Progenitor cell of endocrine pancreas (in vitro differentiated cells): ENCODE measurements at places on chromosomes 6 and 20.
A peak's percentile ranks its signal among the peaks of the same experiment; 100 is the strongest.

DNA sequence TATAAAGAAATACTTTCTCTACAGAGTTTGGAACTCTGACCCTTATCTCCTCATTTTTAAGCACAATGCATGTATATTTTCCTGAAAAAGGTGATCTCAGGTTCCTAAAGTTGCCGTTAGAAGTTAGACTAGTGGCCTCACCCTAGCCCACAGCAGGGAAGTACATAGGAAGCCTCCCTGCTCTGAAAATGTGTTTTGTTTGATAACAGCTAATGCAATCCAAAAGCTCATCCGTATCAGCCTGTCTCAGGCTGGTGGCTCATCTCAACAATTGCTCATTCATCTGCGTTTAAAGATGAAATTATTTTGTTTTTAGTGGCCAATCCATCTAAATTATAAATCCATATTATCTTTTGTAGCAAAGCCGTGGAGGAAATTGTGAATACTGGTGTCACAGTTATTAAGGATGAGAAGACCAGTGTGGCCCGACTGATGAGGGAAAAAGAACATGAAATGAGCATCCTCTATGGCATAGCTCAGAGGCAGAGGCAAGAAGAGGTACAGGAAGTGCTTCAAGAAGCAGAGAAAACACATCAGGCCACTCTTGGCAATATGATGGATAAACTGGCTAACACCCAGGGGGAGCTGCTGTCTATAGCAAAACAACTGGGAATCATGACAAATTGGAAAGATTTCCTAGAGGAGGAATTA lies 20.1 kb downstream of the C6orf163 start:
- no peak for DNase-seq

GRCh38 chr20:57177636-57178280 lies 88.7 kb downstream of the BMP7 start:
- no peak for DNase-seq

DNA sequence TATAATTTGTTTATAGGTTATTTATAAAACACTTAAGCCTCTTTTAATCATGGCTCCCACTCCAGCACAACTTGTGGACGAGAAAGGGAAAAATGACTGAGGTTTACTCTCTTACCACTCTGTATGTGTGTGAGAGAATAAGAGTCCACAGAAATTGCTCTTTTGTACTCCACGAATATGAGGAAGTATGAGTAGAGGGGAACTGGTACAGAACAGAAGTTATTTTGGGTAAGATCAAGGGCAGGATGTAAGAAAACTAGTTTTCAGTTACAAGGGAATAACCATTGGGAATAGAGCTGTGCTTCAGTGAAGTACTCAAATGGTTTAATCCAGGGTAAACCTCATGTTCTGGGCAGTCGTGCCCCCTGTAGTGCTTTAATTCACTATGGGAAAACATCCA lies 72.6 kb downstream of the REV3L start:
- DNase-seq = no peak

DNA sequence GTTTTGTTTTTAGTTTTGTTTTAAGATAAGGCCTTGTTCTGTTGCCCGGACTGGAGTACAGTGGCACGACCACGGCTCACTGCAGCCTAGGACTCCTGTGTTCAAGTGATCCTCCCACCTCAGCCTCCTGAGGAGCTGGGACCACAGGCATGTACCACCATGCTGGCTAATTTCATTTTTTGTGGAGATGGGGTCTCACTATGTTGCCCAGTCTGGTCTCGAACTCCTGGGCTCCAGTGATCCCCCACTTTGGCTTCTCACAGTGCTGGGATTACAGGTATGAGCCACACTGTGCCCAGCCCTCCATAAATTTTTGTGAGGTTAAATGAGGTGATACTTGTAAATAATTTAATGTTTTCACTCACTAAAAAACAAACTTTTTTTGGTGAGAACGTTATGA lies 76.6 kb downstream of the ARID1B start:
- DNase-seq = no peak

GRCh38 chr6:19891451-19891850 lies 54.3 kb downstream of the ID4 start:
- DNase-seq = no peak

DNA sequence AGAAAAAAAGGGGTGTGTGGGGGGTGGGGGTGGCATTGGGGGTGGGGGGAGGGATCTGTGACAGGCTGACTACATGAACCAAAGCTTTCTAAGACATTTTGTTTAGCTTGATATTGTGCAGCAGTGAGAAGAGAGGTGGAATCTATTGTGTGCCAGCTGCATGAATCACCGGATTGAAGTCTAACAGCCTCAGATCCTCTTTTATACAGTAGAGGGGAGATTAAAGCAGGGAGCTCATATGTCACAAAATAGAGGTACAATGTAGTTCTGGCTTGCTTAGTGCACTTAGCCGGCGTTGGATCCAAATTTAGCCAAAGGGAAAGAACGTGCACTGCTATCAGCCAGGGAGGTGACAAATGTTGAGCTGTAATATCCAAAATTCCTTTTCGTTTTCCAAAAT lies 404.2 kb upstream of the CITED2 start:
- DNase-seq = no peak

GRCh38 chr20:4134861-4135379 lies 119.6 kb upstream of the RNF24 start:
- DNase-seq = no peak

- DNase-seq = no peak
Measured at GRCh38 chr6:121135425-121135824, 198.9 kb downstream of the TBC1D32 start.

GRCh38 chr6:27518881-27519795 lies 46.2 kb upstream of the ZNF184 start:
- peak; percentile 27 for DNase-seq

GRCh38 chr6:127367023-127367375 lies 23.6 kb upstream of the ECHDC1 start:
- DNase-seq = no peak

GRCh38 chr6:11043378-11043960 lies 636 bp downstream of the ELOVL2 start:
- no peak for DNase-seq

DNA sequence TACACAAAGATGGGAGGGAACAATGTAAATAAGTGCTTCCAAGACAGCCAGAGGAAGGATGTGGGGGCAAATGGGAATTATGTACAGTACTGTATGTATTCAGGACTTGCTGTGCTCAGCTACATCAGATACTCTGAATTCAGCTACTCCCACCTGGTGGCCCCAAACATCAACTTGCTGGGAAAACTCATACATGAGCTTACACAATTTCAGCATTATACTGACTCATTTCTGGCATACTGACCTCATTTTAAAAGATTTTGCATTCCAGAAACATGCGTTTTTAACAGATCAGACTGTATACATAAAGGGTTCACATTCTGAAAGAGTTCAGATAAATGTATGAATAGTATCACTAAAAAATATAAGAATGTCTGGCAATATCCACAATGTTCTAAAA lies 59.7 kb downstream of the GPX5 start:
- no peak for DNase-seq

DNA sequence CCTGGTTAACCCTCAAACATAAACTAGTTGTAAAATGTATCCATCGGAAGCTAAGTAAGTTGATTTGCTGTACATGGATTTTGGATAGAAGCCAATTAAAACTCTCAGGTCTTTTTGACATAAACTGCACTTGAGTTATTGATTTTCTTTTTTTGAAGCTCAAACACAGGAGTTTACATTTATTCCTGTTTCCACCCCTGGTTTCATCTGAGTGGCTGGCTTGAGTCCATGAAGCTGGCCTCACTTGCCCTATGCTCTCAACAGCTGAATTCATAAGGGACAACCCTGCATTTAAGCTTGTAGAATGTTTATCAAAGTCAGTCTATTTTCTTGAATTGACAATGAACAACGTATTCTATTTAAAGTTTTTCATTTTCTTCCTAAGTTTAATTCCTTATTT lies 58.1 kb upstream of the PLEKHG1 start:
- DNase-seq = no peak

DNA sequence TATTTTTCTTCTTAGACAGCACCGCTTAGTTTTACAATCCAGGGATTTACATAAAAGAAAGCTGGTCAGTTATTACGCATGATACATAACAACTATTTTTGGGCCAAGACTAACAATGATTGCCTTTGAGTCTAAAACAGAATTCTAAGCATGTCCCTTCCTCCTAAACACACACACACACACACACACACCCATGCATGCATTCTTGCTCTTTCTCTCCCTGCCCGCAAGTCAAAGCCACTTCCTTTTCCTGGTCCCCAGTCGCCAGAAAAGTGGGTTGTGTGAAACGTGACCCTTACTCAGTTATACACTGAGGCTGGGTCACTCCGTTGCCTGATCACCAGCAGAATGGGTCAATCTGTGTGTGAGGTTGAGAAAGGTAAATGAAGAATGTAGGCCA lies 31.4 kb downstream of the FYN start:
- DNase-seq = no peak

- DNase-seq = no peak
Measured at GRCh38 chr6:149503872-149504271, 19.1 kb upstream of the ZC3H12D start.

DNA sequence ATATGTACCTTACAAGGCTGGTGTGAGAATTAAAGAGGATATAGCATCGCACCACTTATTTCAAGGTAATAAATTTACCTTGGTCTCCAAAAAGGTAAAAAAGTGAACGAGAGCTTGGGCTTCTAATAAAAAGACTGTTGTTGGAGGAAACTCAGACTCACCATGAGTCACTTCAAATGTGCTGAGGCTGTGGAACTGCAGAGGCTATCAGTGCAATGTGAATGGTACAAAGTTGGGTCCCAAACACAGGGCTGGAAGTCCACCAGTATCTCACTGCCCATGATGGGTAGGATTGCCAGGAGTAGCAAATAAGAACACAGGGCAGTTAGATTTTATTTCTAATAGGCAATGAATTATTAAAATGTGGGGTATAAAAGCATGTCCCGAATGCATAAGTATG lies 200.6 kb downstream of the MAFB start:
- DNase-seq = no peak

GRCh38 chr20:755941-756340 lies 12.4 kb downstream of the SLC52A3 start:
- DNase-seq = no peak

GRCh38 chr6:3193102-3193849 lies 34.2 kb downstream of the TUBB2B start:
- no peak for DNase-seq

DNA sequence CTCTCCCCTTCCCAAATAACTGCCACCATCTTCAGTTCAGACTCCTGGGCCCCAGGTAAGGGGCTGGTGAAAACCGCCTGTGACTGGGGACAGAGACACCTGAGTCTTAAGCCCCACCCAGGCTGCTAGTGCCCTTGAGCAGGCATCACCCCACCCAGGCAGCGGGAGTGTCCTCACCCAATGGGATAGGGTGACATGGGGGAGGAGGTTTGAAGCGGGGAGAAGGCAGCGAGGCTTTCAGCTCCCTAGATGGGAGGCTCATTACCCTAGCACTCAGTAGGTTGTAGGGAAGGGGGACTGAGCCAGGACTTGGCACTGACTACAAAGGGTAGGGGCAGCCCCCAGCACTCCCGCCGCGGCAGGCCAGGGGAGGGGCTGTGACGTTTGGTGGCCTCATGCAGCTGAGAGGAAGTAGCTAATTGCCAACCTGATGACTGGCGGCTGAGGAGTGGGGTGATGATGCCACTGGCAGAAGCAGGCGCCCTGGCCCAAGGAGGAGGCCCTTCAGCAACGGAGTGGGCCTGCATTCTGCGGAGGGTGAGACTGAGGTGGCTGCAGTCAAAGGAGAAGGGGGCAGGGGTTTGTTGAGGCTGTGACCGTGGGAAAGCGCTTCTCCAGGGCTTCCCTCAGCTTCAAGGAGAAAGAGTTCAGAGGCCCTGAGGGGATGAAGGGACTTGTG lies 126.9 kb downstream of the MRPL14 start:
- no peak for DNase-seq

DNA sequence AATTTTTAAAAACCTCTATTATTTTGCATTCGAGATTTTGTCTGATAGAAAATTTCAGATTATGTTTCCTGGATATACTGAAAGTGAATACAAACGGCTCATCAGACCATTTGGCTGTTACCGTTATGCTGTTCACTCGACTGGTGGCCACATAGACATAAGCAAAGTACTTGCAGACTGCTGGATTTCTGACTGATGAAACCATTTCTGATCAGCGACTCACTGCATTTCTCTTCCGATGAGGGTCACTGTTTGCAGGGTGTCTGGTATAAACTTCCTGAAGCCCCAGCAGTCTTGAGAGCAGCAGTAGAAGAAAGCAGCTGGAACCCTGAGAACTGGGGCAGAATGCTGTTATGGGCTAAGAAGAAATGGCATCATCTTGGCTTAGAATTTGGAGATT lies 17.7 kb downstream of the SNX9 start:
- no peak for DNase-seq

DNA sequence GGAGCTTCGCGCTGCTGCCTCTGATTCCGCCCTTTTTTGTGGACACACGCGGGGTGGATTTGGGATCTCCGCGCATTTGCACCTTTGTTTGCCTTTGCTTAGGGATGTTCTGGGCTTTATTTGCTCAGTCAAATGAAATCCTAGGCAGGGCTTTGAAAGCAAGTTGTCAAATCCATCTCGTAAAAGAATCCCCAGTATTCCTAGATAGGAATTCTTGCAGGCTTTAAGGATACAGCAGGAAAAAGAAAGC lies 453 bp downstream of the CEP57L1 start:
- DNase-seq = no peak

DNA sequence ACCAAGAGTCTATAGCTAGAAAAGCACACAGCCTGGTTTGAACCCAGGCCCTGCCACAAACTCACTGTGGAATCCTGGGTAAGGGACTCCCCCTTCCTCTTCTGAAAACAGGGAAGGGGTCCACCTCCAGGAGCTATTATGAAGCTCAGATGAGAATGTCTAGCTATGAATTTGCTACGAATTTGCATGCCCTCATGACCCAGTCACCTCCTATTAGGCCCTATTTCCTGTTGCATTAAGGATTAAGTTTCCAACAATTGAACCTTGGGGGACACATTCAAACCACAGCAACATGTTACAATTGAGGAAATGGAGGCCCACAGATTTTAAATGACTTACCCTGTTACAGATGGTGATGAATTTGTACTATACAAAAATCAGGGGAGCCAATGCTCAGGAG lies 46.2 kb downstream of the PREX1 start:
- DNase-seq = no peak

GRCh38 chr6:93259332-93259731 lies 160.0 kb downstream of the EPHA7 start:
- DNase-seq = no peak

DNA sequence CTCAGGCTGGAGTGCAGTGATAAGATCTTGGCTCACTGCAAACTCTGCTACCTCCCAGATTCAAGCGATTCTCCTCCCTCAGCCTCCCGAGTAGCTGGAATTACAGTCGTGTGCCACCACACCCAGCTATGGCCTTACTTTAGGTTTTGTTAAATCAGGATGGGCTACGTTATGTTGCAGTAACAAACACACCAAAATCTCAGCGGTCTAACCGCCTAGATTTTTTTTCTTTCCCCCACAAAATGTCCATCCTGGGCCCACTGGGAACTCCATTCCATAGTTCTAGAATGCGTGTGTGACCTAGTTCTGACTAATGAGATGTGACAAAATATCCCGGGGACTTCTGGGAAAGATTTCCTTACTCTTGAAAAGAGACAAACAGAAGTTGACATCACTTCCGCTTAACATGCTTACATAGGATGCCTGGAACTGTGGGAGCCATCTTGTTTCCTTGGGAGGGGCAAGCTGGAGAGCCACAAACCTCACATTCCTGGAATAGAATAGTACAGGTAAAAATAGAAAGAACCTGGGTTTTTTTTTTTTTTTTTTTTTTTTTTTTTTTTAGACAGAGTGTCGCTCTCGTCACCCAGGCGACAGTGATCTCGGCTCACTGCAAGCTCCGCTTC lies 42.3 kb upstream of the TRERF1 start:
- DNase-seq = no peak
